Endodermal cell (in vitro differentiated cells): ENCODE measurements at places on chromosomes 16 and 17.
A peak's percentile ranks its signal among the peaks of the same experiment; 100 is the strongest.

DNA sequence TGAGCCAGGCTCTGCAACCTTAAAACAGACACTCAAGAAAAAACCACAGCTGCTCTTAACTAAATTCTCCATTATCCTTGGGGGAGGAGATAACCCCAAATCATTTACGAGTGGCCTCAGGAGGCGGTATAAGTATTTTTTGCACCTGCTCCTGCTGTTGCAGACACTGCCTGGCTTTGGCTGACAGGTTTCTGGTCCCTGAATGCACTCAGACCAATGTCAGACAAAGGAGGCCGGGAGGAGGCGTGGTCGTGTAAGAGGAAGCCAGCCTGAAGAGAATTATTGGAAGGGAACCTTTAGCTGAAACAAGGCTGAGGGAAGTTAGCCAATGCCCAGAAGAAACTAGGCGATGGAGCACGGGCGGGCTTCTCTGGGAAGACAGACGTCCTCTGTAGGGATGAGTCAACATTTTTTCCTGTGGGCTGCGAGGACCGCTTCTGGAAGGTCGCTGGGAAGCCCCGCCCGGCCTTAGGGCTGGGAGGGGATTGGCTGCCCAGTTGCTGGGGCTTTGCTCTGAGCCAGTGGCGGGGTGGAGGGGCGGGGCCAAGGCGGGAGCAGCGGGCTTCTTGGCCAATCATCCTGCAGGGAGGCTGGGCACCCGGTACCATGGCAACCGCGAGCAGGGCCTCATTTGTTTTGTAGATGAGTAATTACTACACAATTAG, 82.3 kb downstream of the CCDC182 start:
- peak; percentile 100 for DNase-seq

- no peak for DNase-seq
These were observed 26.1 kb downstream of the GAS7 start for GRCh38 chr17:10172241-10172741.

DNA sequence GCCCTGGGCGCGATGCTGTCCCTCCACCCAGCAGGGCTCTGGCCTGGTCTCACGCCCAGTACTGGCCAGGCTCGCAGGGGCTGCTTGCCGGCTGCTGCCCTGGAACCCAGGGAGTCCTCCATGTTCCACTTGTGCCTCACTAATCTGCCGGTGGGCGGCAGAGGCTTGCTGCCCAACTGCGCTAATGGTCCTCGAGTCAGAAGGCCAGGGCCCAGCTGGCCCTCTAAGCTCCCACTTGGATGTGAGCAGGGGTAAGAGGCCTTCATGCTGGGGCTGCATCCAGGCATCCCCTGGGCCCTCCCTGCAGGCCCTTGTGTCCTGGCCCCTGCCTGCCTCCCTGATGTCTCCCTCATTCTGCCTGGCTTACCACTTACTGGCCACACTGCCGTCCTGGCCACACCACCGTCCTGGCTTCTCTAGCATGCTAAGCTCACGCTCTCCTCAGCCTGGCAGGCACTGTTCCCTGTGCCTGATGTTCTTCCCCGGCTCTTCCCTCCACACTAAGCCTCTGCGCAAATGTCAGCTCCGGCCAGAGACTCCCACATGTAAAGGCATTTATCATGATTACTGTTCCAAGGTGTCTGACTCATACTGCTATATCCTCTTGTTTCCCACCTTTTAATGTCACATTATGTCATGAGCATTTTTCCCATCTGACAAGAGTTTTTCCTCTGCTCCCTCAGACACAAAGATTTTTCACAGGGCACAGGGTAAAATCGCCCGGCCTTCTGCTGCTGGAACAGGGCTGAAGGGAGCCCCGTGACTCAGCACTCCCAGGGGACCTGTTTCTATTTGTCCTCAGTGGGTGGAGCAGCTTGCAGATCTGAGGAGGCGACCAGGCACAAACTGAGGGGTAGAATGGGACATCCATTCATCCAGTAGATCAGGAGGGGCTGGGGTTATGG, 15.9 kb downstream of the B9D1 start:
- peak; percentile 46 for DNase-seq

GRCh38 chr17:39177256-39177655, 11.3 kb upstream of the ARL5C start:
- DNase-seq = peak; percentile 100

- no peak for DNase-seq
These were observed 163.5 kb upstream of the KIF2B start for GRCh38 chr17:53659181-53659580.

GRCh38 chr16:25013751-25014499, 1.2 kb downstream of the ARHGAP17 start:
- DNase-seq = peak; percentile 1

DNA sequence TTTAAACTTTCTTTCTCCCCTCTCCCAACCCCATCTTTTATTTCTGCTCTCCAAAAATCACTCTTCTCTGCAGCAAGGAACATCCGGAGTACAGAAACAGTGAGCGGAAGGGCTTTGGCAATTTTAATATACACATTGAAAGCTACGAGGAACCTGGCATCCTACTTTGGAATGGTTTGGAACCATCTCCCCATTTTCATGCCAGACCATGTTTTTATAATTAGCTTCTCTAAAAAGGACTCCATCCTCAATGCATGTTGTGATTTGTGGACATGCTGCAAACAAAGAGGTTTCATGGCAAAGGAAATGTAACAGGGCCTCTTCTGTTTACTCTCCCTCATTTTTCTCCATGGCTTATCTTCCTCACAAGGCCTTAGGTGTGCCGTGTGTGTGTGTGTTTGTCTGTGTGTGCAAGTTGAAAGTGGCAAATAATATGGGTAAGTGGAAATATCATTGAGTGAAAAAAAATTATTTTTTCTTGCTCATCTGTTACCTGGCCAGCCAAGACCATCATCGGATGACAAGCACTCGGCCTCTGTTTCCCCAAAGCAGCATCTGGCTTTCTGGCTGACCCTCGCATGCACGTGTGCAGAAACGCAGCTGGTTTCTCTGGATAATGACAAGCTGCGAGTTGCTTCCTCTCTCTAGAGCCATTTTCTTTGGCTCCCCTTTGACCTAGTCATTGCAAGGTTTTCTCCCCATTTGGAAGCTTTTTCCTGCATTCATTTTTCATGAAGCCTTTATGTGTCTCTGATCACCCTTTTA, 585.0 kb downstream of the TMEM114 start:
- DNase-seq = no peak

DNA sequence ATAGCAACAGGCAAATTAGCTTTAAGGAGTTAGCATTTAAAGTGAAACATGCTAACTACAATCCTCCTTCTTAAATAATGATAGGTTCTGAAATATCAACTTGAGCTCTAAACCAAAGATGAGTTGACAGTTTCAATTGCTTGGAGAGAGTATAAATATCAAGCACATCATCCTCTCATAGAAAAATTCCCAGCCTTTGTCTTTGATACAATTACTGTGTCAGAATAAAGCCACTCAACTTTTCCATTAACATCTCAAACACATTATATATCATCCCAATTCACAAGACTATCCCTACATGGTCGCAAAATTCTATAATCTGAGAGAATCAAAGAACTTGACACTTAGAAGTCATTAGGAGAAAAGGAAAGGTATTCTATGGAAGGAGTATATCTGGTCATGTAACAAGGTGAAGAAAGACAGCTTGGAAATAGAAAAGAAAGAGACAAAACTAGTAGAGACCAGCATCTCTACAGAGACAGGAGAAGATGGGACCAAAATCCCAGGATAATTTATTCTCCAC, 189.8 kb downstream of the CEP112 start:
- no peak for DNase-seq

DNA sequence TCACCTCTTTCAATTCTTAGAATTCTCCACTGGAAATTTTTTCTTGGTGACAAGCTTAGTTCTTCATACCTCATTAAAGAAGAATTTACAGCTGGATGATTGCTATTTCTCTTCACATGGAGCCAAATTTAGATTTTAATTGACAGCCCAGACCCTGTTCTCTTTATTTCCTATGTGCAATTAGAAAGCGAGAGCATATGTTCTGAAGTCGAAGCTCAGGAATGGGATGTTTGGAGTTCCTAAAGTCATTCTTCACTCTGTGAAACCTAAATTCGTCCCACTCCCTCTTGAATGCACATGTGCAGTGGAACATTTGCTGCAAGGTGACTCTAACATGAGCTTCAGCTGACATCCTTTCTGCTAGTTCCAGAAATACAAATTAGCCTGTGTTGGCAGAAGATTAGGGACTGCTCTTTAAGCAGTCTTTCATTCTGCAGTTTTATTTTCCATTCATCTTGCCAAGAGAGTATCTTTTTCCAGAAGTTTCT, 129.3 kb upstream of the KCNJ16 start:
- no peak for DNase-seq

GRCh38 chr17:67605256-67605912, 112.4 kb upstream of the NOL11 start:
- no peak for DNase-seq
